ENCODE measurements at places on chromosomes 5 and 9. TPM values are rescaled to one million over a fixed set of nuclear protein-coding genes. Genes with fewer than 3 reads are reported as not detected.

GRCh38 chr5:149750596-149750995, 20.5 kb downstream of the PPARGC1B start:
- no peaks in the 10 kb centered on the region for H3K27me3 ChIP-seq
- H3K4me1 ChIP-seq: peaks cover 15% of the 10 kb centered on the region
- DNase-seq: no peak
- H3K36me3 ChIP-seq: no peaks in the 10 kb centered on the region
- no peak overlapping the region for H3K4me3 ChIP-seq

DNA sequence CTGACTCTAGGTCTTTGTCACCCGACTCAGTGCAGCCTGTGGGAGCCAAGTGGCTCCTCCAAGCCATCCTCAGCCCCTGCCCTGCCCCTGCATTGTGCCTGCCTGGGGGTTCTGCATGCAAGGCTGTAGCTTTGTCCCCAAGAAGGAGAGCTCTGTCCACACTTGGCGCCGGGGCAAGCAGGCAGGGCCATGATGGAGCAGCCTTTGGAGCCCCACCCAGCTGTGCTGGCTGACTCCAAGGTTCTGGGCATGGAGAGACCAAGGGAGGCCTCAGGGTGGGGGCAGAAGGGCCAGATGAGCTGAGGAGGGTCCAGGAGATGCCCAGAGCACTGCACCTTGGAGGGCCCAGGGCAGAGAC, 226.2 kb downstream of the CACNA1B start:
- no peaks in the 10 kb centered on the region for H3K4me1 ChIP-seq
- peak; percentile 14 for DNase-seq
- H3K36me3 ChIP-seq: no peaks in the 10 kb centered on the region

ZDHHC11 gene
- total RNA-seq: 3.2 TPM

IFNA13 gene
- not detected for total RNA-seq

DNA sequence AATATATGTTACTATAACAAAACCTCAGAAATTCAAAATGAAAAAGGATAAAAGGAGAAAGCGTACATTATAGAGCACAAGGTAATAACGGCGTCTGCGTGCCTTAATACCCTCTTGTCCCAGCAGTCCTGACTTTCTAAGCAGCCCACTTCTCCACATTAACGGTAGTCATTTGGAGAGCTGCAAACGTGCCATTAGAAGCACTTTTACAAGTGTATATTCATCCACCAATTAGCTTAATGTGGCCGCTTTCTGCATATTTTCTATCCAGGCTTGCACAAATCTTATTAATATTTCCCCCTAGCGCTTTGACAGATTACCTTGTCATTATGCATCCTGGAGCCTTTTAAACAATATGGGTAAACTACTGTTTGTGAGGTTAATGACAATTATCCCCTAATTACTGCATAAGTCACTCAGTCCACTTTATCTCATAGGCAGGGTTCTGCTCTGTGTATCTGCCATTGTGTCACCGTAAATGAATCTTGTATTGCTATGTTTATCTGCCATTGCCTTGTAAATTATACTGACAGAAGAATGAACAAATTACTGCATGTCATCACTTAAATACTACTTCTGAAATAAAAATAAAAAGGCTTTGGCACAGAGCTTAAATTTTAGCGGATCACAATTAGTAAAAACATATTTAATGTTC, 421.3 kb downstream of the BNC2 start:
- no peaks in the 10 kb centered on the region for H3K27me3 ChIP-seq
- no peak for DNase-seq
- H3K27ac ChIP-seq: no peak overlapping the region

GRCh38 chr5:129477532-129477931, 17.4 kb downstream of the ADAMTS19 start:
- no peak overlapping the region for H3K4me3 ChIP-seq
- no peak for DNase-seq
- H3K27ac ChIP-seq: no peak overlapping the region
- H3K4me1 ChIP-seq: no peaks in the 10 kb centered on the region
